Activated CD4-positive, alpha-beta memory T cell treated with anti-CD3 and anti-CD28 coated beads for 36 hours (primary cell): ENCODE measurements at places on chromosomes 5 and 9. TPM values are rescaled to one million over a fixed set of nuclear protein-coding genes. Genes with fewer than 3 reads are reported as not detected.

Gene MEIKIN
- total RNA-seq, result 2.1 TPM

Gene OSTF1
- 151 TPM for total RNA-seq

Gene ANGPTL2
- not detected for total RNA-seq

Gene SUSD3
- total RNA-seq, result 72.8 TPM
